DND-41 (cell line): ENCODE measurements at places on chromosomes 2 and 18.

DNA sequence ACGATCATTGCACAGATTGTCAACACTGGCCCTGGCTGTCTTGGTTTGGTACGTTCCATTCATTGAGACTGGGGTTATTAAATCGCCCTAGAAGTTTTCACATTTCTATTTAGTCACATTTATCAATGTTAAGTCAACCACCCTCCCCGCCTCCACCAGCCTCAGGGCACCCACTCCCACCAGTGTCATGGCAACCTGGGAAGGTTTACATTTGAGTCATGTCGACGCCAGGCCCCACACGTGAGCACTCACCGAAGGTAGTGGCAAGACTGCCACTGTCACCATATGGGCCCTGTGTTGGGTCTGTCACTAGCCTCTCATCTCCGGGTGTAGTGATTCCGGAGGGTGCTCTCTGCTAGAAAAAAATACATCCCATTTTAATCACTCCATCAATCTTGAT lies 194.2 kb downstream of the TWIST2 start:
- no peak for DNase-seq

DNA sequence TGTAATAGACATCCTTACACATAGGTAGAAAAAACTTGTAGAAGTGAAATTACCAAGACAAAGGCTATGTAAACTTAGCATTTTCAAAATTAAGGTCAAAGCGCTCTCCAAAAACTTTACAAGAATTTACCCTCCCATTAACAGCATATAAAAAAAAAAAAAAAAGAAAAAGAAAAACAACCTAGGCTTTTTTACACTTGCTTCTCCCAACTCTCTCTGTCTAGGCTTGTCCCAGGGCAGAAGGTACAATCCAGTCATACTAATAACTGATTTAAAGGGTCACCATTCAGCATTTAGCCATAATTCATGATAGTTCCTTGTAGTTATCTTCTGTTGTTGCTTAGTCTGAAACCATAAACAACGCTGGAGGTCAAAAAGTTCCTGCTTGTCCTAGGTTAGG lies 130.5 kb downstream of the BCL2 start:
- no peak for DNase-seq

GRCh38 chr2:143226714-143227541 lies 97.7 kb downstream of the ARHGAP15 start:
- DNase-seq, result no peak

DNA sequence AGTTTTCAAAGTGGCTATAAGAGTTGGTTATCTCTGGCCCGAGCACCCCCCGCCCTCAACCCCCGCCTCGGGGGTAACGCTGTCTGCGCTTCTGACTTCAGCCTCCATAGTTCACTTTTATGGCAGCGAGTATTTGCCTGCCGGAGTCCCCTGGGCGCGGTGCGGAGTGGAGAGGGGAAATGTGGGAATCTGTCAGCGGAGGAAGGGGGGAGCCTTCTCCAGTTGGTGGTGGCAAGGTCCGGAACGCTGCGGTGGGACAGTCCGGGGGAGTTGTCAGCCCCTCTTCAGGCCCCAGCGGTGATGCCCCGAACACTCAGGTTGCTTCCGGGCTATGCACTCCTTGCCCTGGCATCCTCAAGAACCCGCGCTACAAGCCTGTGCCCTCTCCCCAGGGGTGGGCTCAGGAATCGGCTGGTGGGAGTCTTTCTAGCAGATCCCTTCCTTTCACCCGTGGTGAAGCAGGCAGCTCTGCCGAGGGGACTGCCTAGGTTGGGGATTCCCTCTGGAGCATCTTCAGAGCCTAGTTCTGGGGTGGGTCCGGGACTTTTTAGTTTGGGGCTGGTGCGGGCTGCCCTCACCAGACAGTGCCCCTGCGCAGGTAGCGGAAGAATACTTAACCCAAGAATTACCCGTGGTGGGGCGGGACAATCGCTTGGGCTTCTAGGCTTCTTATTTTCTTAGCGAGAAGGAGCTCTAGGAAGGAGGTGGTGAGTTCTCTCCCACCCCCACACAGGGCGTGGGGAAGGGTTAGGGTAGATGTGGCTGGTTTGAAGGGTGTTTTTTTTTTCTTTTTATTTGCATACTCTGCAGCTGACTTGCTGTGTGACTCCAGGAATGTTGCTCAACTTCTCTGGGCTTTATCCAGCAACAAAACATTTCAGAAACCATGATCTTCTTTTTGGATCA lies 1.6 kb downstream of the ATOH8 start:
- DNase-seq, result no peak

- no peak for DNase-seq
Measured at GRCh38 chr2:65220432-65221131, 7.0 kb upstream of the ACTR2 start.
